ENCODE measurements at places on chromosomes 12 and 14. TPM values are rescaled to one million over a fixed set of nuclear protein-coding genes. Genes with fewer than 3 reads are reported as not detected.

Gene TMEM132D
- 2.6 TPM for total RNA-seq

Gene ACOT6
- total RNA-seq, result not detected

Gene IKZF4
- total RNA-seq, result 4.3 TPM

Gene OR6C70
- total RNA-seq, result 4.6 TPM

Gene RGS6
- 4.3 TPM for total RNA-seq

Gene ANAPC5
- 139 TPM for total RNA-seq

Gene NYNRIN
- 30.8 TPM for total RNA-seq

Gene OAS1
- 27.9 TPM for total RNA-seq

Gene KRT73
- total RNA-seq, result not detected

Gene ZNF605
- total RNA-seq, result 32.5 TPM

Gene C14orf132
- total RNA-seq, result 15.2 TPM

Gene DPPA3
- not detected for total RNA-seq

Gene MSI1
- total RNA-seq, result 0.96 TPM

Gene ZNF140
- 14.9 TPM for total RNA-seq

Gene IFNG
- total RNA-seq, result 4.3 TPM

Gene KRT71
- not detected for total RNA-seq

Gene PRH2
- total RNA-seq, result 1.4 TPM

Gene GPR135
- 7.2 TPM for total RNA-seq

Gene ACVRL1
- total RNA-seq, result 37.6 TPM

Gene IFNG-AS1
- 3.9 TPM for total RNA-seq

Gene CCDC85C
- 7.5 TPM for total RNA-seq

Gene KRT74
- total RNA-seq, result 3.4 TPM

Gene CEBPE
- total RNA-seq, result 6.0 TPM

Gene GLTP
- 30.6 TPM for total RNA-seq

Gene SLC17A8
- total RNA-seq, result 1.7 TPM

Gene OR4E2
- 8.4 TPM for total RNA-seq

Gene RAD51B
- 34.2 TPM for total RNA-seq

Gene TAS2R19
- total RNA-seq, result 21.9 TPM

Gene NRL
- total RNA-seq, result 0.24 TPM

Gene CALCOCO1
- total RNA-seq, result 93.4 TPM

Gene CIROP
- 0.72 TPM for total RNA-seq

Gene PRIMA1
- total RNA-seq, result 0.48 TPM

Gene B4GALNT1
- 1.4 TPM for total RNA-seq

Gene HOMEZ
- 12.3 TPM for total RNA-seq

Gene MYF6
- total RNA-seq, result not detected

Gene ADAM21
- total RNA-seq, result 3.4 TPM

Gene CLEC2A
- not detected for total RNA-seq

Gene EML5
- total RNA-seq, result 2.6 TPM

Gene CCDC175
- total RNA-seq, result 0.96 TPM

Gene REP15
- 1.9 TPM for total RNA-seq

Gene ZC2HC1C
- total RNA-seq, result 0.48 TPM

Gene BEGAIN
- 15.6 TPM for total RNA-seq

Gene VRK1
- total RNA-seq, result 24.1 TPM

Gene PAX9
- 2.9 TPM for total RNA-seq

Gene TBC1D30
- 14.7 TPM for total RNA-seq

Gene FGF6
- 1.4 TPM for total RNA-seq

Gene SYT1
- total RNA-seq, result 8.4 TPM

Gene LGMN
- 79.7 TPM for total RNA-seq

Gene TEX22
- not detected for total RNA-seq

Gene C1QL4
- 1.4 TPM for total RNA-seq

Gene SMCO2
- 14.2 TPM for total RNA-seq

Gene SLC39A5
- total RNA-seq, result not detected

Gene SLC24A4
- 1.7 TPM for total RNA-seq

Gene VWF
- 99.9 TPM for total RNA-seq

Gene SLC25A47
- total RNA-seq, result not detected

Gene RNU4-1
- under 0.01 TPM for total RNA-seq

Gene GYS2
- total RNA-seq, result 0.48 TPM

Gene BEST3
- 3.9 TPM for total RNA-seq

Gene ENDOU
- 2.9 TPM for total RNA-seq
